ENCODE measurements at places on chromosomes 11 and 22. TPM values are rescaled to one million over a fixed set of nuclear protein-coding genes. Genes with fewer than 3 reads are reported as not detected.

Gene CCDC73
- not detected for total RNA-seq

Gene NLRP6
- 0.59 TPM for total RNA-seq

Gene SCGB1D2
- total RNA-seq: not detected

Gene ANKRD13D
- 40.7 TPM for total RNA-seq

Gene MUC2
- total RNA-seq: 0.66 TPM

Gene GGT1
- 4.6 TPM for total RNA-seq

Gene ST14
- total RNA-seq: 48.5 TPM

Gene CCDC15
- total RNA-seq: 4.4 TPM

Gene DDIAS
- total RNA-seq: 0.66 TPM

Gene IGLL5
- total RNA-seq: 11.1 TPM

Gene KCNC1
- total RNA-seq: 0.15 TPM
